ENCODE measurements at places on chromosomes 11 and 22. TPM values are rescaled to one million over a fixed set of nuclear protein-coding genes. Genes with fewer than 3 reads are reported as not detected.

IRAG1 gene
- total RNA-seq: 0.27 TPM

ADM2 gene
- total RNA-seq: 0.87 TPM

CRYBA4 gene
- not detected for total RNA-seq

CALCA gene
- not detected for total RNA-seq

OR56B4 gene
- total RNA-seq: not detected

WBP2NL gene
- 0.07 TPM for total RNA-seq

NOX4 gene
- 31.4 TPM for total RNA-seq

PGM2L1 gene
- total RNA-seq: 7.3 TPM

SORL1 gene
- total RNA-seq: 0.07 TPM

OSBP2 gene
- 2.3 TPM for total RNA-seq

CHADL gene
- 3.1 TPM for total RNA-seq

SOX10 gene
- not detected for total RNA-seq

MFRP gene
- total RNA-seq: 0.07 TPM

CD3G gene
- not detected for total RNA-seq

GGTLC2 gene
- total RNA-seq: not detected

NCAPH2 gene
- 70.5 TPM for total RNA-seq

PRG2 gene
- total RNA-seq: not detected

PGA4 gene
- not detected for total RNA-seq

ROBO4 gene
- 405 TPM for total RNA-seq

FGF19 gene
- total RNA-seq: not detected

MS4A10 gene
- not detected for total RNA-seq

SEPTIN3 gene
- total RNA-seq: not detected
